ENCODE measurements at places on chromosomes 5 and 9.

DNA sequence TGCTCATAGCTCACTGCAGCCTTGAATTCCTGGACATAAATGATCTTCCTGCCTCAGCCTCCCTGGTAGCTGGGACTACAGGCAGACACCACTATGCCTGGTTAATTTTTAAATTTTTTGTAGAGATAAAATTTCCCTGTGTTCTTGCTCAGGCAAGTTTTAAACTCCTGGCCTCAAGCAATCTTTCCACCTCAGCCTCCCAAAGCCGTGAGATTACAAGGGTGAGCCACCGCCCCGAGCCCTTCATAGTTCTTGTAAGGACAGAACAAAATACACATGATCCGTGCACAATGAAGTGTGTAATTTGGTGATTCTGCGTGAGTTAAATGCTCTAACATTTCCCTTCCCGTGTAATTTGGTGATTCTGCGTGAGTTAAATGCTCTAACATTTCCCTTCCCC is 27.7 kb upstream of the MYO10 start:
- no peak for DNase-seq

GRCh38 chr5:143173139-143173889 is 230.2 kb downstream of the NR3C1 start:
- no peak for DNase-seq

GRCh38 chr5:40499518-40500273 is 180.0 kb upstream of the PTGER4 start:
- DNase-seq: no peak

DNA sequence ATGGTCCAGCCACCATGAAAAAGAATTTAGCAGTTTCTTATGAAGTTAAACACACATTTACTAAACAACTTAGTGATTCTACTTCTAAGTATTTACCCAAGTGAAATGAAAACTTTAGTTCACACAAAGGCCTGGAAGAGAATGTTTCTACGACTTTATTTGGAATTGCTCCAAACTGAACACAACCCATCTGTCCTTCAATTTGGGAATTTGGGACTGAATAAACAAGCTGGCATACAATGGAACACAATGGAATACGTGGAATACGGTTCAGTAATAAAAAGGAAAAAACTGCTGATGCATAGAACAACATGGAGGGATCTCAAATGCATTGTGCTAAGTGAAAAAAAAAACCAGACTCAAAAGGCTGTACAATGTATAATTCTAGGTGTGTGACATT is 44.6 kb upstream of the BASP1 start:
- DNase-seq: no peak

DNA sequence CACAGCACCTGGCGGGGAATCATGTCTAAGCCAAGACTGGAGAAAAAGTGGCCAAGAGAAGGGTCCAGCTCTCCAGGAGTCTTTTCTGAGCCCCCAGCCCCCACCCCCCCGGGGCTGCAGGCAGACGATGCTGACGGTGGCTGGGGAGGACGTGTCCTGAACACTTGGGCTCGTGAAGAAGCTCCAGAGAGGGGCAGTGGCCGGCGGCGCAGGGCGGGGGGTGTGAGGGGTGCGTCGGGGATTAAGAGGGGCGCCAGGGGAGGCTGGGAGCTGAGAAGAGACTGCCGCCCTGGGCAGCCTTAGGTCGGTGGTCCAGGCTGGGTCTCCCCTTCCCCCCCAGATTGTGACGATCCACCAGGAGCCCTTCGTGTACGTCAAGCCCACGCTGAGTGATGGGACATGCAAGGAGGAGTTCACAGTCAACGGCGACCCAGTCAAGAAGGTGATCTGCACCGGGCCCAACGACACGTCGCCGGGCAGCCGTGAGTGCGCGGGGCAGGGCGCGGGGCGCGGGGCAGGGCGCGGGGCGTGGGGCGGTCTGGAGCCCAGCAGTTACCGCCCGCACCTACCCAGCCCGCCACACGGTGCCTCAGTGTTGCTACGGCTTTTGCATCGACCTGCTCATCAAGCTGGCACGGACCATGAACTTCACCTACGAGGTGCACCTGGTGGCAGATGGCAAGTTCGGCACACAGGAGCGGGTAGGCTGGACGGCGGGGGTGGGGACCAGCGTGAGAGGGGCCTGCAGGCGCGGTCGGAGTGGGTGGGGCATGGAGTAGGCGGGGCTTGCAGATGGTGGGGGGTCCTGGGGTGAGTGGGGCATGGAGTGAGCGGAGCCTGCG is 8.9 kb downstream of the LRRC26 start:
- DNase-seq: peak; percentile 58

DNA sequence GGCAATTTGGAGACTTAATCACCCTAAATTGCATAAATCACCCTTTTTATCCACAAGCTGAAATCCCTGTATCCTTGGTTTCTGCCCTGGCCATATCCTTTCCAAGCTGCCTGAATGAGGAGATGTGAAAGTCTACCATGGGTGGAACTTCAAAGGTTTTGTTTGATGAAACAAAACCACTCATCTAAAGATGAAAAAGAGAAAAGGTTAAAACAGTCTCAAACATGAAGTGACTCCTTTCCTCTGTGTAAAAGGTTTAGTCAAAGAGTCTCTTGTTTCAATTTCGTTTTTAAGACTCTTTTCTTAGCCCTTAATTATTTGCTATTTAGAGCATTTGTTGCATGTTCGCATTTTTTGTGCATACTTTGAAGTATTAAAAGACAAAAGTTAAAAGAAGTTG is 11.2 kb downstream of the SLC45A2 start:
- no peak for DNase-seq

- DNase-seq: no peak
Observed at GRCh38 chr9:107922260-107922659, 432.7 kb upstream of the KLF4 start.

GRCh38 chr5:68915079-68915478 is 178.7 kb upstream of the SLC30A5 start:
- no peak for DNase-seq

DNA sequence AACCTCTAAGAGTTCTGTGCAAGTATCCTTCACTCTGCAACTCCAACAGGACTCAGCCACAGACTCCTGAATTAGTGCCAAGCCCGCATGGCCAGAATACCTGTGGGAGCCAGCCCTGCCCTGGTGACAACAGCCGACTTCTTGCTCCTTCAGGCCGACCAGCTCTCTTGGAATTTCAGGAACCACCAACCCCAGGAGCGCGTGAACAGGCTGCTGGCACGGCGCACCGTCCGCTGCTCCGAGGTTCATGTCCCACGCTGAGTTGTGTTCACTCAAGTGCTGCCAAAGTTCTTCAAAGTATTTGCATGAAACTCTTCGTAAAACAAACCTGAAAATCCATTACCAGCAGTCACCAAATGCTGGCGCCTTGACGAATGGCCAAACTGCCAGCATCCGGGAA is 232.8 kb downstream of the NR2F1-AS1 start:
- DNase-seq: no peak

GRCh38 chr5:180095545-180095944 is 24.0 kb upstream of the RNF130 start:
- DNase-seq: no peak

GRCh38 chr5:143594902-143595818 is 191.7 kb upstream of the NR3C1 start:
- DNase-seq: no peak

GRCh38 chr9:26729187-26729586 is 163.4 kb downstream of the CAAP1 start:
- no peak for DNase-seq

GRCh38 chr9:31776471-31776870 is 608.0 kb upstream of the ACO1 start:
- no peak for DNase-seq

GRCh38 chr9:83422527-83422926 is 115.7 kb downstream of the FRMD3 start:
- DNase-seq: no peak

- no peak for DNase-seq
Observed at GRCh38 chr5:177600508-177601018, 631 bp downstream of the B4GALT7 start.

DNA sequence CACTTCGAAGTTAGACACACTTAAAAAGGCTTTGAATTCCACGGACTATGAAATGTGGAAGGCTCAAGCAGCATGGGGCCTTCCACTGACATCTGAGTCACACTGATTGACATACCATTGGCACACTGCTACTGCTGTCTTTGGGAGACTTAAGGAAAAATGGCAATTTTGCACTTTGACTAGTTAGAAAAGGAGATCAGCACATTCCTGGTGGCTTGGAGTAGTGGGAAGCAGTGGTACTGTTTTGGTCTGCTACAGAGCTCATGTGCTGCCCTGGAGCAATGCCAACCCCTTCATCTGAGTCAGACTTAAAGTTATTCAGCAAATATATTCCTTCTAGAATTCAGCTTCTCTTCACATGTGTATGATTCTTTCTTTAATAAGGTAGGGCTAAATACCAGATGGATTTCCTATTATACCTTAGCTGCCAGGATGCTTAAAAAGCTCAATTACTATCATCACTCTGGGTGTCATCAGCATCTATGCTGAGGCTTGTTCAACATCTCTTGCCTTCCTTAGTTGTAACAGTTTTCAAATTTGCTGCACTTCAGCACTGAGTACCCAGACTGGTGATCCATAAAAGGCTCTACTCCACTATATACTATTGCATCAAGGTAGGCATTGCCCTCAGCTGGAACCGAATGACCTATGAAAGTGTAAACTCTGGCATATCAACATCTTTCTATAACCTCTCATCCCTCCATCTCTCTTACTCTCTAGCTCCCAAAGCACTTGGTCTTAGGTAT is 42.3 kb upstream of the MOCS2 start:
- no peak for DNase-seq

GRCh38 chr5:172870291-172870714 is 36.3 kb downstream of the ERGIC1 start:
- DNase-seq: peak; percentile 28

DNA sequence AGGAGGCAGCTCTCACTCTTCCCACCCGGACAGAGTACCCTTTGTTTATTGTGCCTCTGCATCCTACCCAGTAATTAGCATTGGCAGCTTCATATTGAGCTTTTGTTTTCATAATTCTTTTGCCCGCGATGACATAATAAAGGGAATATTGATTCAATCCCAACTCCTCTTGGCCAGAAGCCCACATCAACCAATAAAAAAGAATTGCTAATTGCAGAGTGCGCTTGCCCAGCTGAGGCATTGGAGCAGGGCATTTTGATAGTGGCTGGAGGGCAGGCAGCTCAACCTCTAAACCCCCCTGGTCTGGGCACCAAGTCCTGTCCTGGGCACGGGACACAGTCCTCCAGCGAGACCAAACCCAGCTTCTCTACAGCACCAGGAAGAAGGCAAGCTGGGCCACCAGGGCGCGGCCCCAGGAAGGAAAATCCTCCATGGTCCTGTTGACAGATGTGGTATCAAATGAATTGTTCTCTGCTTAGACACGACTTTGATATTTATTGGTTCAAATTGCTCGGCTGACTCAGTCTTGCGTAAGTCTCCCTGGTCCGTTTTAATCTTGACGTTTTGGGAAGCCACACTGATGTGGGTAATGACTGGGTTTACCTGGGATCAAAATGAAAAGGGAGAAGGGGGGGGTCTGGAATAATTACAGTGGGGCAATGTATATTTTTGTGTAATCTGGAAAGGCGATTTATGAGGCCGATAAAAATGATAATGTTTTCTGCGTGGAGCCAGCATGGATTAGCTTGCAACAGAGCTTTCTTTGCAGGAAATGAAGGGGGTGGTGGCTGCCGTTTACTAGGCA is 220.7 kb upstream of the MSX2 start:
- peak; percentile 99 for DNase-seq

DNA sequence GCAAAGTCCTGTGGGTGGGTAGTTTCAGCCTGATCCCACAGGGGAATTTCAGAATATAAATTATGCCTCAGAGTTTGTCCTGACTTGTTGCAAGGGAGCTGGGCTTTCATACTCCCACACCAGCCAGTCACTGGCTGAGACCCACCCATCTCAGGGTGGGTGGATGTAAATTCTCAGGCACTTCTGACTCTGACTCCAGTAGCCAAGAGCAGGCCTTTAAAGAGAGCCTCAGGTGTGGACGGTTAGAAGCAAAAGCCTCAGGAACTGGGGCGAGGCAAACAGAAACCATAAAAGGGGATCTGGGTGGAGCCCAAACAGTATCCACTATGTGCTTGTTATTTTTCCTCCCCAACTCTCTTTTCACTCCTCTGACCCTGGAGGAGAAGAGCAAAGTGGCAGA is 28.6 kb upstream of the FBXW11 start:
- DNase-seq: no peak

- no peak for DNase-seq
Observed at GRCh38 chr9:127201731-127202130, 62.8 kb upstream of the GARNL3 start.

DNA sequence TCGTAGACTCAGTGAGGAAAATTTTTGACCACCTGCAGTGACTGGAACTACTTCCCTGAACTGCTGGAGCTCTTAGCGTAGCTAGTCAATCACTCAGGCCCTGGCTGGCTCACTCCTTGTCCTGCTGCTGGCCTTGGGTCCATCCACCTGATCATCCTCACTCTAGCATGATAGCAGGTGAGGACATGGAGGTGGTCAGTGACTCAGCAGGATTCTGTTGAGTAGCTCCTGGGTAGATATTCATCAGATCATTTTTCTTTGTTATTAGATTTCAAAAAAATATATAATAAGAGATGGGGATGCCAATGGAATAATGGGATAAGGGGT is 25.0 kb upstream of the SEMA4D start:
- no peak for DNase-seq

DNA sequence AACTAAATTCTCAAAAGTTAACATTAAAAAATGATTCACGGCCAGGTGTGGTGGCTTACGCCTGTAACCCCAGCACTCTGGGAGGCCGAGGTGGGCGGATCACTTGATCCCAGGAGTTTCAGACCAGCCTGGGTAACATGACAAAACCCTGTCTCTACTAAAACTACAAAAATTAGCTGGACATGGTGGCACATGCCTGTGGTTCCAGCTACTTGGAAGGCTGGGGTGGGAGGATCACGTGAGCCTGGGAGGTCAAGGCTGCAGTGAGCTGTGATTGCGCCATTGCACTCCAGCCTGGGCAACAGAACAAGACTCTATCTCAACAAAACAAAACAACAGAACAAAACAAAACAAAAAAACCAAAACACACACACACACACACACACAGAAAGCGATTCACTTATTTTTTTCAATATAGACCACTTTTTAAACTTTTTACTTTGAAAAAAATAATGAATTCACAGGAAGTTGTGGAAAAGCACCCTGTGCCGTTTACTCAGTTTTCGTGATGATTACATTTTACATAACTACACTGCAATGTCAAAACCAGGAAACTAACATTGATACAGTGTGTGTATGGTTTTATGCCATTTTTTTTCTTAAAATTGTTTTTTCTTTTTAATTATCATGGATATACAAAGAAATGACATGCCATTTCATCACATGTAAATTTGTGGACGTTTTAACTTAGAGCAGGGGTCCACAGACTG is 73.7 kb downstream of the TENT4A start:
- no peak for DNase-seq

- DNase-seq: no peak
Observed at GRCh38 chr9:69454321-69454720, 129.3 kb downstream of the ENTREP1 start.

- no peak for DNase-seq
Observed at GRCh38 chr5:90843443-90843842, 284.8 kb downstream of the ADGRV1 start.

- DNase-seq: no peak
Observed at GRCh38 chr9:2962471-2963172, 118.7 kb upstream of the PUM3 start.

GRCh38 chr5:9239626-9240025 is 306.2 kb downstream of the SEMA5A start:
- DNase-seq: no peak

- DNase-seq: no peak
Observed at GRCh38 chr9:108100571-108100970, 611.0 kb upstream of the KLF4 start.

Data from SW480 (cell line).